ENCODE measurements at places on chromosomes 6 and 20. TPM values are rescaled to one million over a fixed set of nuclear protein-coding genes. Genes with fewer than 3 reads are reported as not detected.

Gene VWA7
- total RNA-seq = 6.1 TPM

Gene C6orf163
- 1.1 TPM for total RNA-seq

Gene OR2B6
- 0.47 TPM for total RNA-seq

Gene CHRNA4
- not detected for total RNA-seq

Gene TINAG
- total RNA-seq = 45.2 TPM

Gene CLPSL2
- not detected for total RNA-seq

Gene GSTA1
- 6.8 TPM for total RNA-seq

Gene SLC12A5
- 0.96 TPM for total RNA-seq

Gene SLC13A3
- total RNA-seq = 0.25 TPM

Gene TXLNB
- 0.22 TPM for total RNA-seq

Gene SLC26A8
- total RNA-seq = not detected

Gene PPT2
- 21.0 TPM for total RNA-seq

Gene MMP24
- total RNA-seq = 0.50 TPM

Gene CDSN
- total RNA-seq = not detected

Gene HTR1E
- total RNA-seq = not detected

Gene CPXM1
- total RNA-seq = 0.98 TPM

Gene PI16
- total RNA-seq = 1.2 TPM
